CD4-positive, alpha-beta memory T cell (primary cell): ENCODE measurements at places on chromosomes 3 and 15. TPM values are rescaled to one million over a fixed set of nuclear protein-coding genes. Genes with fewer than 3 reads are reported as not detected.

DNA sequence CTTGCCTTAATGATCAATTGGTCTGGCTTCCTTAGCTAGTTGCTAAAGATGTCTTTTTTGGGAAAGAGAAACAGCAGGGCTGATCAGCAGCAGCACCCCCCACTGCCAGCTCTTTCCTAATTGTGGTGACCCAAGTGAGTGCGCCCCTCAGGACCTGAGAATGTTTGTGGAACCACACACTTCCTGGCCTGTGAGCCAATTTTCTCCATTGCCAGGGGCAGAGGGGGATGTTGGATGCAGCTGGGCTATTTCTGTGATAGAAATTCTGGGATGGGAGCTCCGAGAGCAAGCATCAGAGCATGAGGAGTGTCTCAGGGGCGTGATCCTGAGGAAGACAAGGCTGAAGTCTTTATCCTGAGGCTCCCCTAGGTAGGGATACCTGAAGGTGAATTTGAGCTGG, 66.6 kb downstream of the CLDN11 start:
- no peak for DNase-seq
- H3K27ac ChIP-seq = no peak overlapping the region
- H3K27me3 ChIP-seq = no peaks in the 10 kb centered on the region

DNA sequence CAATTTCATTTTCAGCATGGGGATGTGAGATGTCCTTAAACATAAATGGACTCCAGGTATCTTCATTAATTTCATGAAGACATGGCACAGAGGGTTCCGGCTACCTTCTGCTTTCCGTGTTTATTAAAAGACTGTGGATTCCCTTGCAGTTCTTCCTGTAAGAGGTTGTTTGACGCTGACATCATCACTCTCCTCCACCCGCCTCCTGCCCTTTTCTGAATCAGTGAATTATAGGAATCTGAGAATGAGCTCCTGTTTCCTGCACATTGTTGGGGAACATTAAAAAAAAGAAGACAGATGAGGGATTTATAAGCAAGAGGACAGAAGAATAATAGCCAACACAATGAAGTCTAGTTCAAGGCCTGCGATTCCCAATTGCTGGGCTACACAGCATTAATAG, 191.3 kb downstream of the LPP start:
- H3K27me3 ChIP-seq = no peaks in the 10 kb centered on the region
- H3K27ac ChIP-seq = no peak overlapping the region
- H3K4me1 ChIP-seq = no peaks in the 10 kb centered on the region
- no peak overlapping the region for H3K4me3 ChIP-seq
- DNase-seq = no peak
- no peaks in the 10 kb centered on the region for H3K36me3 ChIP-seq

HIGD2B gene
- not detected for polyA plus RNA-seq

GANC gene
- 15.4 TPM for polyA plus RNA-seq

DNA sequence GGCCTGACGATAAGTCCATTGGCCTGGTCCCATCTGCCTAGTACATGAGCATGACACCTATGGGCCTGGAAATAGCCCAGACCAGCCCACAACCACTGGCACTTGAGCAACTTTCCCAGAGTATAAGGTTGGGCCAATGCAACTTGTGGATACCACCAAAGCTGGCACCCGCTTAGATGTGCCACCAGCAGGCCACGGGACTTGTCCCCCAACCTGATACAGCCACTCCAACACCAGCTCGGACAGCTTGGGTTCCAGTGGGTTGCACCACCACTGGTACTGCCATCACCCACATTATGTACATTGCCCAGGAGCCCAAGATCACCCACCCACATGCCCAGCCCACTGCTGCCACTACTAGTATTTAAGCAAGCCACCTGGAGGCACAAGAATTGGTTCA, 381.2 kb downstream of the GBE1 start:
- no peaks in the 10 kb centered on the region for H3K27me3 ChIP-seq
- no peak overlapping the region for H3K27ac ChIP-seq
- no peaks in the 10 kb centered on the region for H3K36me3 ChIP-seq
- DNase-seq = no peak
- no peak overlapping the region for H3K4me3 ChIP-seq

GRCh38 chr3:88283242-88283592, 133.5 kb downstream of the C3orf38 start:
- H3K4me3 ChIP-seq = no peak overlapping the region
- H3K27ac ChIP-seq = no peak overlapping the region
- H3K4me1 ChIP-seq = no peaks in the 10 kb centered on the region
- H3K36me3 ChIP-seq = no peaks in the 10 kb centered on the region
- DNase-seq = no peak

GPR87 gene
- polyA plus RNA-seq = not detected

IQCH gene
- 1.9 TPM for polyA plus RNA-seq

GRCh38 chr3:196335503-196335948, 2.7 kb downstream of the TM4SF19 start:
- H3K27me3 ChIP-seq = no peaks in the 10 kb centered on the region
- no peak overlapping the region for H3K4me3 ChIP-seq
- H3K4me1 ChIP-seq = no peaks in the 10 kb centered on the region
- no peak overlapping the region for H3K27ac ChIP-seq
- DNase-seq = no peak
- no peaks in the 10 kb centered on the region for H3K36me3 ChIP-seq

DNA sequence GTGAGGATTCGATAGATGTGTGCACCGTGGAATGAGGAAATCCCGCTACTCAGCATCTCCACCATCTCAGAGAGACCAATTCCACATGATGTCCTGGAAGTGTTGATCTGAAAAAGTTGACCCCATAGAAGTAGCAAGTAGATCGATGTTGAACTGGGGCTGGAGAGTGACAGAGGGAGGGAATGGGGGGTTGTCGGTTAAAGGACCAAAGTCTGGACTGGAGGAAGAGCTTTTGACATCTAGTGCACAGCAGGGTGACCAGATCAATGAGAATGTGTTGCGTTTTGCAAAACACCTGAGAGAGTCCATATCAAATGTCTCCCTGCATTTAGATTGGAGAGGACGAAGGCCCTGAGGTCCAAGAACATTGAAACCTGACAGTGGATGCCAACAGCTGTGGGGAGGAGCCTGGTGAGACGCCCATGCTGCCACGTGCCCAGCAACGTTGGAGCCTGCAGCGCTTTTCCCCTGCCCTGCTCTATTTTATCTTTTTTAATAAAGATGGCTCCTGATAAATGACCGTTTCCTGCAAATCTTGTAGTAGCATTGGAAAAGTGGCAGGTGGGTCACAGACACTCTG, 30.1 kb upstream of the RPL32 start:
- H3K36me3 ChIP-seq = no peaks in the 10 kb centered on the region
- H3K27me3 ChIP-seq = no peaks in the 10 kb centered on the region
- H3K4me3 ChIP-seq = no peak overlapping the region
- no peak for DNase-seq

DNA sequence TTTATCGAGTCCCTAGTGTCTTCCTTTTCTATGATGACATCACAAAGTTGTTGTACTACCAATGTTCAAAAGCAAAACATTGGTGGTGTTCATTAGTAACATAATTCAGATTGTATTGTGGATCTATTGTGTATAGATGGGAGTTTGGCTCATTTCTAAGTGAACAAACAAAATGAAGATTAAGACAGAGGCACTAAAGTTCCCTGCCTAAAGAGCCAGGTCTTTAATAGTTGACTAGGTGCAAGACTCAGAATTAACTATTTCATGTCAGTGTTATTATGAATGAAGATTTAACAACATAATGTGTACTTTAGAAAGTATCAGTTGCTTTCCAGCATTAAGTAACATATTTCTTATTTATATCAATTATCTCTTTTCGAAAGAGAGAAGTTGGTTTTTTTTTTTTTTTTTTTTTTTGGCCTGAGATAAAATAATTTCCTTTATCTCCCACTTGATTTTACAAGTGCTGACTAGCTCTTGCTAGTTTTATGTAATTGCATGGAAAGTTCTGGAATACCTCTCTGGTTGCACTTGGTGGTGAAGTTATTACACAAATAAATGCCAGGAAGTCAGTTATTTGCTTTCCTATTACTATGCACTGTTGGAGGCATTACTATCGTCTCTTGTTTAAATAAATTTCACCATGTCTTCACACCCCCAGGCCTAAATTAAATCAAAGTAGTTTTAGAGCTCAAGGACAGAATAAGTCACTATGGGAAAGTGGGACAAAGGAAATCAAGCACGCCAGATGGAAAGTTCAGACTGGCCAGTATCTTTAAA, 48.7 kb downstream of the NAALADL2 start:
- H3K4me3 ChIP-seq = no peak overlapping the region
- DNase-seq = no peak
- H3K27ac ChIP-seq = no peak overlapping the region
- H3K27me3 ChIP-seq = no peaks in the 10 kb centered on the region

GRCh38 chr15:51180011-51180410, 85.3 kb upstream of the TNFAIP8L3 start:
- H3K4me3 ChIP-seq = no peak overlapping the region
- no peak for DNase-seq

GRCh38 chr15:99424978-99425656, 140.7 kb upstream of the MEF2A start:
- H3K27me3 ChIP-seq = no peaks in the 10 kb centered on the region
- peak; percentile 56 for DNase-seq
- no peaks in the 10 kb centered on the region for H3K36me3 ChIP-seq
- H3K4me3 ChIP-seq = no peak overlapping the region

GRCh38 chr15:89870006-89870405, 23.8 kb downstream of the AP3S2 start:
- H3K27ac ChIP-seq = no peak overlapping the region
- no peaks in the 10 kb centered on the region for H3K4me1 ChIP-seq
- H3K36me3 ChIP-seq = peaks cover 17% of the 10 kb centered on the region
- no peak overlapping the region for H3K4me3 ChIP-seq

DNA sequence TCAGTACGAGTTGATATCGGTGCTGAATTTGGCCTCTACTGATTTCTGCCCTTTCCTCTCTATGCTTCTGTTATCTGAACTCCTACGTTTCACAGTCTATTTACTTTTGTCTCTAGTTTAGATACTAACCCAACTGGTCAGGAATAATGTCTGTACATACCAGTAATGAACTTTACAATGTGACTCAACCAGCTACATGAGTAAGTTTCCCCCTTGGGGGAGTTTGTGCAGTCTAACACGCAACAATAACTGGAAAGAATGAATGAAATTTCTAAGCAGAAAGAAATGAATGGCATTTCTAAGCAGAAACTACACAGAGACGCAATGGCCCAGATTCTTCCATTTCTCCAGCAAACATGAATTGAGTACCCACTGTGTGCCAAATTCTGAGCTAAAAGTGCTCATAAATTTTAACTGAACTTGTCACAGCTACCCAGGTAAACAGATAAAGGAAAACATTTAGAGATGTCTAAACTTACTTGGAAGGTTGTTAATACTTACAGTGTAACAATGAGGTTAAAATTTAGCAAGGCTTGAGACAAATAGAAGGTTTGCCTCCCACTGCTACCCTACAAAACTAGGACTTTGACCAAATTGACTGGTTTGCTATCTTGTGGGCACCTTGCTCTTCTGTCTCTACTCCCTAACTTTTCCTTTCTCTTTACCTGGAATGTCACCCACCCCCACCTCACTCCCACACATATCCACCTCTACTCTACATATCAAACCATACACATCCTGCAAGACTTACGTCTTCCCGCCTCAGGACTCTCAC, 11.6 kb downstream of the UPK1B start:
- no peaks in the 10 kb centered on the region for H3K4me1 ChIP-seq
- H3K36me3 ChIP-seq = no peaks in the 10 kb centered on the region
- H3K27ac ChIP-seq = no peak overlapping the region

DNA sequence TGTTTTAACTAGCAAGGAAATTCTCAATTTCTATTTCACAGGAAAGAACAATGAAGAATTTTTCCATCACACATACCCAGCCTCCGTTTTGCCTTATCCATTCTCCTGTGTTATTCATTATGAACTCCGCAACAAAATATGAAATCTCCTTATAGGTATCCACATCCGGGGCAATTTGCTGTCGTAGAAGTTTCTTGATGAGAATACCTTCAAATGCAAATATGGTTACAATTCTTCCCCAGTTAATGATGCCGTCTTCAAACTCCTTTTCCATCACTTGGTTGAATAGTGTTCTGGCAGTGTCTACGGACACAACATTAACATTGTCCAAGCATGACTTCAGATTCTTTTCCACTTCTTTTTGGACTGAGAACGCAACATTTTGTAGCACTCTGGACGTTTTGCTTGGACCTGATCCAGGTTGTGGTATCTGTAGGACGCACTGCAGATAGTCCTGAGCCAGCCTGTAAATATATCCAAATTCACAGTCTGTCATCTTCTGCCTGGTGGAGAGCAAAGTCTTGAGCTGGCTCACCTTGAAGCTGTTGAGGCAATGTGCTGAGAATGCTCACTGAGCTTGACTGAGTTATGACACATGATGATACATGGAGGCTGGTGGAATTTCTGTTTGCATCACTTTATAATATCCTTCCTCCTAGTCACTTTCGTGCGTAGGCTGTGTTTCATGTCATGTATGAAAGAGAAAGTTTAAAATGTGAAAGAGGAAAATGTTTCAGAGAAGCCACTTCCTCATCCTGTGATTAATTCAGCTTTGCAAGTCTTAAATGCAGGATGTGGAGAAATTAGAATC, at the start of gene BCL2A1:
TSS of gene BCL2A1 (minus strand) at position 573 of the 811 bp plus-strand sequence. CDS start at position 496, 77 bp downstream.
- no peaks in the 10 kb centered on the region for H3K27me3 ChIP-seq
- H3K36me3 ChIP-seq = no peaks in the 10 kb centered on the region
- H3K4me3 ChIP-seq = peak within 1 kb of the TSS; percentile 69

SLC28A2 gene
- not detected for polyA plus RNA-seq

CAPN3 gene
- polyA plus RNA-seq = 1.2 TPM

DNA sequence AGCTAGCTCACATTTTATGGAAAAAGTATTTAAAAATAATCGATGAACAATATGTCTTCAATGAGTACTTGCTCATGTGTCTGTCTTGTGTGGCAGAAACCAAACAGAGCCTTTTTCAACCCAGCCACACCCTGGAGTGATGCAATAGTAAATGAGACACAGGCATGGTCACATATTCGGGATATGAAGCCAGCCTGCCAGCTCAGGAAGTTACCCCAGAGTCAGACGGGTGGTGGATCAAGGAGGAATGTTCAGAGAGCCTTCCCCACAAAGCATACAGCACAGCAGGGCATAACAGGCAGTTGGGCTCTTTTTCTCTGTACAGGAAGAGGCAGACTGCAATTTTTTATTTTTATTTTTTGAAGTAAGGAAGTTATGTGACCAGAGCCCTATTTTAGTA, 27.3 kb downstream of the LARP6 start:
- DNase-seq = no peak
- H3K36me3 ChIP-seq = no peaks in the 10 kb centered on the region
- no peaks in the 10 kb centered on the region for H3K27me3 ChIP-seq
- H3K4me1 ChIP-seq = no peaks in the 10 kb centered on the region

SLC12A1 gene
- not detected for polyA plus RNA-seq
